ENCODE measurements at places on chromosomes 6 and 20.

GRCh38 chr6:101534821-101535220, 141.3 kb downstream of the GRIK2 start:
- DNase-seq: no peak

DNA sequence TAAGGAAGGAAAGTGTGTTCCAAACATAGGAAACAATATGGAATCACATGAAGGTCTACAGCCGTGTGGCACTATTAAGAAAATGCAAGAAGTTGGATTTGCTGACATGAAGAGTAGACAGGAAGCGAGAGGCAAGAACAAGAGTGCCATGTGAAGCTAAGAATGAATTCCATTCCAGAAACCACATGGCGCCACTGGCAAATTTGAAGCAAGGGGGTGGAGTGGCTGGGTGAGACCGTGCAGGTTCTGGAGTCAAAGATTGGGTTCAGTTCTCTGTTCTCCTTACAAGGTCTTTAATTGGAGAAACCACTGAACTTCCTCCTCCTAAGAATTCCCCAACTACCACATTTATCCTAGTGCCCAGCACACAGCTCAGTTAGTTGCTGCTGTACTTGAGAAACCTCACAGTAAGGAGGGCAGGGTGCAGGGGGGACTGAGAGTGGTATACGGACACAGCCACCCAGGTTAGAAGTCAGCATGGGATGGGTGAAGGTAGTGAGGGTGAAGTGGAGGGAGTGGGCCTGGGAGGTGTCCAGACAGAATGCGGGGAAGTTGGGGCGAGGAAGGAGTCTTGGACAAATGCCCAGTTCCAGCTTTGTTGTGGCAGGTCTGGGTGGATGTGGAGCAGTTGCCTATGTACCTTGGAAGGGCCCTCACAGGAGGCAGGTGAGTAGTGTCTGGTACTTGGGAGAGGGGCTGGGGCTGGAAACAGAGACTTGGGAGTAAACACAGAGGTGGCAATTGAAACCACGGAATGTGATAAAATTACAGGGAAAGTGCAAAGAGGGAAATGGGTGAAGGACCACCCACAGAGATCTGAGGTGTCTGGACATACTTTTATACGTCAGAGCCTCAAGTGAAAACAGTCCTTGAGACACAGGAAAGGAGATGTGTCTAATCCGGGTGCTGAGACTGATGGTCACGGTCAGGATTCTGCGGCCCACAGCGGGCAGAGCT, 14.3 kb downstream of the LYRM4 start:
- DNase-seq: no peak

GRCh38 chr6:13979284-13980171, 54.8 kb downstream of the RNF182 start:
- no peak for DNase-seq

DNA sequence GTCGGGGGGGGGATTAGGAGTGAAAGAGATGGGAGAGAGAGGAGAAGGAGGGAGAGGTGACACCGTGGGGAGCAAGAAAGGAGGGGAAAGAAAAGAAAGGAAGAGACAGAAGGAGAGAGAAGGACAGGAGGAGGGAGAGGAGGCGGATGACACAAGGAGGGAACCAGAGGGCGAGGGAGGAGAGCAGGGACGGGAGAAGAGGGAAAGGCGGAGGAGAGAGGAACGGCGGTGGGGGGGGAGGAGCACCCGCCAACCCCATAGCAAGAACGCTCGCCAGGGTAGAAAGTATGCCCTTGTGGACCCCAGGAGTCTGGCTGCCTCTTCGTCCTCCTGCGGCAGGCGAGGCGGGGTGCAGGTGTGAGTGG, 4.5 kb upstream of the INSM1 start:
- no peak for DNase-seq

GRCh38 chr6:152355166-152355565, 282.0 kb downstream of the SYNE1 start:
- DNase-seq: no peak

- no peak for DNase-seq
These were observed 212.5 kb downstream of the C6orf118 start for GRCh38 chr6:165096868-165097267.

GRCh38 chr20:51960047-51960675, 157.8 kb upstream of the SALL4 start:
- DNase-seq: no peak

DNA sequence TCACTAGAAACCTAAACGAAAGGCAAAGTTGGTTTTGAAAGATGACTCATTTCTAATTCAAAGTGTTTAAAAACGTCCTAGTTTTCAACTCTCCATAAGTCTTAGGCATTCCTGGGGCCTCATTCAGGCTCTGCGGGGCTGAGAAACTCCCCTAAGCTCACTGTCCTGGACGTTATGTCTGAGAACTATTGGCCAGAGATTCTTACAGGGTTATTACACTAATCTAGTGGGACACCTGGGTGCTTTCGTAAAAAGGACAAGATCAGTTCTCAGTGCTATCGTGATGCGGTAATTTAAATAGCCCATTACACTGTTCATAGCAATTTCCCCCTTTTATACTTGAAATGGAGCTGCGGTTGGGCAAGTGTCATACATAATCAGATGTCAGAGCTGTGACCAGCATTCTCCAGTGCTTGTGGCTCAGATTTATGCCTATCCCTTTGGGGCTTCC, 280.9 kb downstream of the QKI start:
- DNase-seq: no peak

DNA sequence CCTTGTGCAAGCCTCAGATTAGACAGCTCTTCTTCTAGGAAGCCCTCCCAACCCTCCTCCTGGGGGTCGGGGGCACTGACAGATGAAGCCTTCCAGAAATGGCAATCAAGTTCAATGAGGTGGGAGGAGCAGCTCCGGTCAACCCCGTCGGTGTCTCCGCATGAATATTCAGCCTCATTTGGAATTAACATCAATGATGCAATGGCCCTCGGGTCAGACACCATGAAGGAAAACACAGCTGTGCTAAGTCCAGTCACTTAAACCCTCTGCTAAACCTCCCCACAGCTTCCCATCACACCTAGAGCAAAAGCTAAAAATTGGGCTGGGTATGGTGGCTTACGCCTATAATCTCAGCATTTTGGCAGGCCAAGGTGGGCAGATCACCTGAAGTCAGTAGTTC, 36.5 kb downstream of the ZNF217 start:
- no peak for DNase-seq

- no peak for DNase-seq
These were observed 64.5 kb downstream of the STX11 start for GRCh38 chr6:144214622-144215401.

- no peak for DNase-seq
These were observed 34.4 kb downstream of the CBFA2T2 start for GRCh38 chr20:33524261-33524660.

DNA sequence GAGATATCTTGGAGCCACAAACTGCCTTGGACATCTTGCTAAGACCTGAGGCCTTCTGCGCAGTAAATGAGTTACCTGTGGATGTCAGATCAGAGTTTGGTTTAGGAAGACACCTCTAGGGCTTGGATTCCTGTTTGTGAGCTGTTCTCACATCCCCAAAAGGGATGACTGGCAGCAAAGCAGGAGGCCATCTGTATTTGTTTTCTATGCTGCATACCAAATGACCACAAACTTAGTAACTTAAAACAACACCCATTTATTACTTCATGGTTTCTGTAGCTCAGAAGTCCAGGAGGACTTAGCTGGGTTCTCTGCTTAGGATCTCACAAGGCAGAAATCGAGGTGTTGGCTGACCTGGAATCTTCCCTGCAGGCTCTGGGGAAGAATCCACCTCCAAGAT, 116.7 kb downstream of the UNC5CL start:
- no peak for DNase-seq

DNA sequence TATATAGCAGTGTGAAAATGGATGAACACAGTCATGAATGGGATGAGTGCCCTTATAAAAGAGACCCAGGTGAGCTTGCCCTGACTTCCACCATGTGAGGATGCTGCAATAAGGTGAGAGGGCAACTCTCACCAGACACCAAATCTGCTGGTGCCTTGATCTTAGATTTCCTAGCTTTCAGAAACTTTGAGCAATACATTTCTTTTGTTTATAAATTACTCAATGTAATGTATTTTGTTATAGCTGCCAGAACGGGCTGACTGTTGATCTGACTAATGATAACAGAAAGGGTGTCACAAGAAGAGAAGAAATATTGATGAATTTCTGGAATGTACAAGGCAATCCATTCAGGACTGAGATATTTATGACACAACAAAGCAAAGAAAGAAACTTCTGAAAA, 180.5 kb downstream of the MCHR2 start:
- no peak for DNase-seq

DNA sequence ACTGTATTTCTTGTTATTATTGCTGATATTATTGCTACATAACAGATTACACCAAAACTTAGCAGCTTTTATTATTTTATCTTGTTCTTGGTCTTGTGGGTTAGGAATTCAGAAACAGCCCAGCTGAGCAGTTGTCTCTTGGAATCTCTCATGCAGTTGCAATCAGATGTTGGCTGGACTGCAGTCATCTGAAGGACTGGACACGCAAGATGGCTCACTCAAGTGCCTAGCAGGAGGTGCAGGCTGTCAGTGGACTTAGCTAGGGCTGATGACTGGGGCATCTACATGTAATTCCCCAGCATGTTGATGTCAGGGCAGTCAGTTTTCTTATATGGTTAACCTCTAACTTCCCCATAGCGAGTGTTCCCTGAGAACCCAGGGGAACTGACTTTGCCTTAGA, 128.6 kb upstream of the PLCB4 start:
- DNase-seq: no peak
